ENCODE measurements at places on chromosomes 2 and 18.

DNA sequence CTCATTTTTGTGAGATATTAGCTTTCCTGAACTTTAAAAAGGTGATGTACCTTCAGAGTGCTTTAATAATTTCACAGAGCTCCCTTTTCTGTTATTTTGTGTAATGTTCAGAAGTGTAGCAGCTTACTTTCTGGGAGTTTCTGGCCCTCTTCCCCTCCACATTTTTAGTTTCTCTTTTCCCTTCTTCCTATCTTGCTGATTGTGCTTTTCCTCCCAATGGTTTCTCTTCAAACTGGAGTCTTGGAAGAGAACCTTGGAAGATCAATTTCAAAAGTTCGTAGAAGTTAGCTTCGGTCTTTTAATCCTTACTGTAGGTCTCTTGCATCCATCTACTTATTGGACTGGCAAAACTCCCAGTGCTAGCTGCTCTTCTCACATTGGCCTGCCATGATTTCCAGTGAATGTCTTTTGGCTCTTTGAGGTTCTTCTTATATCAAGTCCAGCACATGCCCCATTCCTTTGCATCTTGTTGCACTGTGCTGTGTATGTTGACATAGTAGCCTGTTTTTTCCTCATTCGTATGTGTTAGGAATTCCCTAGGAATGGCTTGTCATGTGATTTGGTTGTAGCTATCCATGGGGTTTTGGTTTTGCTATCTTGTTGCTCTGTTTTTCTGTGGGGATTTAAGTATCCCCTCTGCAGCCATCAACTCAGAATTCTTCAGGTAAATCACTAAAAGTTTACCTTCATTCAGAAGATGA, 7.8 kb downstream of the CCNT2 start:
- DNase-seq = no peak

- no peak for DNase-seq
Observed at GRCh38 chr2:43605079-43605655, 9.3 kb upstream of the THADA start.

DNA sequence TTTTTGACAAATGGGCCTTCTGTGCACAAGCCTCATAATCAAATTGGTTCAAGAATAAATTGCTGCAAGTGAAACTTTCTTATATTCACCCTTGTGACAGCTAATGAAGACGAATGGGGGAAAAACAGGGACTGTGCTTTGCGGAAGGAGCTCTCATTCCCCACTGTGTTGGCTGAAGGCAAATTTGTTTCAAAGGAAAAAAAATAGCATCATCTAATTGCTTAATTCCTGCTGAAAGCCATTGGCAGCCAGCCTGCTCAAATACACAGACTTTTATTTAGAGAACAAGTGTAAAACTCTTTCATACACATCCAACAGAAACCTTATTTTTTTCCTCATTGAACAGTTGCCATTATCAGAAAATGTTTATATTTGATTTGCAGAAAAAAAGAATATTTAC, 172.3 kb downstream of the ARL6IP6 start:
- no peak for DNase-seq

- no peak for DNase-seq
Observed at GRCh38 chr2:134336352-134336751, 82.5 kb downstream of the MGAT5 start.

GRCh38 chr2:46284796-46285195, 12.4 kb upstream of the EPAS1 start:
- DNase-seq = no peak

- no peak for DNase-seq
Observed at GRCh38 chr2:79993144-79993543, 311.4 kb downstream of the LRRTM1 start.

- DNase-seq = no peak
Observed at GRCh38 chr2:223943561-223944008, 1.6 kb downstream of the WDFY1 start.

- no peak for DNase-seq
Observed at GRCh38 chr2:60071490-60071831, 482.0 kb downstream of the BCL11A start.

- DNase-seq = no peak
Observed at GRCh38 chr2:235302263-235302662, 191.6 kb upstream of the AGAP1 start.

DNA sequence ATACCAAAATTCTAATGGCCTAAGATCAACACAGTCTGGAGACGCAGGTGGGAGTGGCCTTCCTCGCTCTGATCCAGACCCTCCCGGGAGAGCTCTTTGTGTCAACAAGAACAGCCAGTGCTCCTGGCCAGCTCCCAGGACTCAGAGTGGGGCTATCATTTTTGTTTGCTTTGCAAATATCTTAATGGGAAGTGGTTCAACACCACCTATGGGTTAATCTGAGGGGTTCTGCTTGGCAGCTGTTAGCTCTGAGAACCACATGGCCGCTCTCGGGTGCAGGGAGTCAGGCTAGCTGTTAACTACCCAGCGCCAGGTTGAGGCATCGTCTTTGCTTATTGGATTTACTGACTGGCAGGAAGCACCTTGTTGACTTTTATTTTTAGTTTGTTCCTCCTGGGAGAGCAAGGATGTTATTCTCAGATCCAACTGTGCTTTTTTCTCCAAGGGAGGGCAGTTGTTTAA, 184.8 kb upstream of the SP5 start:
- no peak for DNase-seq

- no peak for DNase-seq
Observed at GRCh38 chr2:121591199-121591598, 58.1 kb downstream of the CLASP1 start.

- DNase-seq = no peak
Observed at GRCh38 chr18:35099911-35100310, 58.7 kb downstream of the MAPRE2 start.

- no peak for DNase-seq
Observed at GRCh38 chr2:159738509-159739390, 26.4 kb downstream of the MARCHF7 start.

DNA sequence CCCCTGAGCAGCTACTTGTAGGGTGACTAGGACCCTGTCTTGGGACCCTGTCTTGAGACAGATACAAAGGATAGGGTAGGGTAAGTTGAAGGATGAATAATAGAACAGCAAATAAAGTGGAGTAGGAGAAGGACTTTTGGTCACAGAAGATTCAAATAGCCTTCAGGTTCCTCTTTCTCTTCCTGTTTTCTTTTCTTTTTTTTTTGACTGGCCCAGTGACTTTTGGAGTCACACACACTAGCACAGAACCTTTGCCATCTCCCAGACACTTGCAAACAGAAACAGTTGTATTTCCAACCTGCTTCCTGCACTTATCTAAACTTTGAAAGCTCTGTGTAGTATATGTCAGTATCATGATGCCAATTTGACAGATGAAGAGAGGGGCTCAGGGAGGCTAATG, 108.2 kb downstream of the TDRD15 start:
- DNase-seq = no peak

DNA sequence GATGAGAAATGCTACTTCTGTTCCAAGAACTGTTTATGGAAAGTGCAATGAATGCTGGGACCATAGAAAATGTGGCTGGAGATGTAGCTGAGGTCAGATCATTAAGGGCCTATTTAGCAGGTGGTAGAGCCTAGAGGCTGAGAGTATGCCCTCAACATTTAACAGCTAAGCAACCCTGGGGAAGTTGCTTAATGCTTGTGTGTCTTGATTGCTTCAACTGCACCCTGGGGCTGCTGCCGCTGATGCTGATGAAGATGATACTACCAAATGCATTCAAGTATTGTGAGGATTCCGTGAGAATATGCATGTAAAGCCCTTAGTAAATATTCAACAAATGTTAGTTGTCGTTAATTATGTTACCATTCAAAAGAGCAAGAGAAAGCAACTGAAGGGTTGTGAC, 273.2 kb downstream of the BCL11A start:
- DNase-seq = no peak

GRCh38 chr2:203400805-203401585, 72.8 kb downstream of the ABI2 start:
- no peak for DNase-seq

DNA sequence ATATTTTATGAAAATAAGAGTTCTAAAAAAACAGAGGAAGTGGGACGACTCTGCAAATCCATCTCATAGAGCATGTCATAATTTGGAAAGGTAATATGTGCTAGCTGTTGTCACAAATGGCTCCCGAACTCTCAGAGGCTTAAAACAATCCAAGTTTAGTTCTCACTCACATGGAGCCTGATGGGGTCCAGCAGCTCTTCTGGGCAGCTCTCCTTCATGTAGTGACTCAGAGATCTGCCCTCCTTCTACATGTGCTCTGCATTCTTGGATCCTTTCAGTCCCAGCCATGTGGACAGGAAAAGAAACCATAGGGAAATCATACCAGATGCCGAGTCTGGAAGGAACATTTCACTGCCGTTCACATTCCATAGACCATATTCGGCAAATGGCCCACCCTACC, 180.1 kb upstream of the APCDD1 start:
- DNase-seq = no peak

DNA sequence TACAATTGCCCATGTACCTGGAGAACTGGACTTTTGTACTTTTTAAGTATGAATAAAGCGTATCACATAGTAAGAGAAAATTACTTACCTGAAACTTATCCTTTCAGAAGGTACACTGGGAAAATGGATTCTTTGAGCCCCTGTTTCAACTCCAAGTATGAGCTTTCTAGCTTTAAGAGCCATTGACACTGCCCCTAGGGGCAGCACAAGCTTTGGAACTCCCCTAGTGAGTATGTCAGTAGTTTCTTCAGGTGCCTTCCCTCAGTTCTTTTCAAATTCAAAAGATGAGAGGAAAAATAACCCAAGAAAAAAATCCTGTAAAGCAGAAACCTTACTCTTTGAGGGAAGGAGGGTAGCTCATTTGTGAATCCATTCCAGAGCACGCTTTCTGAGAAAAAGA, 124.1 kb downstream of the MEMO1 start:
- no peak for DNase-seq

- no peak for DNase-seq
Observed at GRCh38 chr2:161136696-161137324, 23.4 kb upstream of the TANK start.

DNA sequence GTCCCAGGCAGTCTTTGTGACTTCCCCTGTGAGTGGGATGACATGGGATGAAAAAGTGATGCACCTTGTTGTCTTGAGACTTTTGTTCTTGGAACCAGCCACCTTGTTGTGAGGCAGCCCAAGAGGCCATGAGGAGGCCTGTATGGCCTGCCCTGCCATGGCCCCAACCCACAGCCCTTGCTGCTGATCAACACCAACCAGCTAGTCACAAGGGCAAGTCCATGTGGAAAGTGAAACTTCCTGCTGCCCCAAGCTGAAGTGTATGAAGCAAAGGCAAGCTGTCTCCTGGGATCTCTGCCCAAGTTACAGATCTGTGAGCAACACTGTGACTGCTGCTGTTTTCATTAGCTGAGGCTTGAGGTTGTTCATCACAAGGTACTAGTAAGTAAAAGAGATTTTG, 21.6 kb downstream of the TMEM18 start:
- DNase-seq = no peak

GRCh38 chr2:7265286-7265685, 348.1 kb downstream of the RNF144A start:
- DNase-seq = no peak

DNA sequence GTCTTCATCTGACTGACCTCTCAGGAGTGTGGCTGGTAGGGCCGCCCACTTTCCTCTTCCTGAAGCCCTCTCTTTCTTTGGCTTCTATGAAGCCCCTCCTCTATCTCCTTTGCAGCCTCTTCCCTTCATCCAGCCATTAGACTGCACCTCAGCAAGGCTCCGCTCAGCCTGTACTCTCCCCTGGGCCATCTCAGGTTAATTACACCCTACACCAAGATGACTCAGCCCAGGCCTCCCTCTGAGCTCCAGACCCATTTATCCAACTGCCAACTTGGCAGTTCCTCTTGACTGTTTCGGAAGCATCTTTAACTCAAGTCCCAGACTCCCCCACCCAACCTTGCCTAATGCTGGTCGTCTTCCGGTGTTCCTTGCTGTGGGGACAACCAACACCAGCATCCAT, 5.8 kb upstream of the WNT6 start:
- DNase-seq = no peak

GRCh38 chr2:209368914-209369313, 54.9 kb upstream of the MAP2 start:
- no peak for DNase-seq

GRCh38 chr2:224584785-224585210, 365 bp downstream of the CUL3 start:
- peak; percentile 16 for DNase-seq

- DNase-seq = no peak
Observed at GRCh38 chr2:178195390-178196166, 1.3 kb downstream of the OSBPL6 start.

DNA sequence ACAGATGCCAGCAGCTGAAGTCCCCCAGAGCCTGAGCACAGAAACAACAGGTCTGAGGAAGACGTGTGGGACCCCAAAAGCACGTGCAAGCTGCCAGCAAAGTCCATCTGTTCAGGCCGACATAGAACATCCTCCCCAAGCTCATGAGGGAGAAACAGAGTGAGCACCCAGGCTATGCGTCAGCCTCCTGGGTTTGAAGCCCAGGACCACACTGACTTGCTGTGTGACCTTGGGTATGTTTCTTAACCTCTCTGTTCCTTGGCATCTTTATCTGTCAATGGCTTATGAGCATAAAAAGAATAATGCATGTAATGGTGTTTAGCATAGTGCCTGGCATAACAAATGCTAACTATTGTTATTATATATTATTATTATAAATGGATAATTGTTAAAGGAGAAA, 40.3 kb downstream of the COL4A4 start:
- no peak for DNase-seq

DNA sequence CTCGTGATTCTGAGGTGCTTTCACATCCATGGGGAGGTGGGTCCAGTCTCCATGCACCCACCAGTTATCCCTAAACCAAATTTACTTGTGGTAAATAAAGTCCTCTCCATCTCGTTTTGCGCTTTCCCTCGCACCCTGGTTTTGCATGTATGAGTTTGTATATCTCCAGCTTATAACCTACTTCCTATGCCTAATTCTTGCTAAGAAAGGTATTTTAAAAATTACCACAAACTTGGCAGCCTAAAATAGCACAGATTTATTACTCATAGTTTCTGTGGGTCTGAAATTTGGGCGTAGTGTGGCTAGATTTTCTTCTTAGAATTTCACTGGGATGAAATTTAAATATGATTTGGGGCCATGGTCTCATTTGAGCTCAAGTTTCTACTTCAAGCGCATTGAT, 511.5 kb downstream of the NYAP2 start:
- no peak for DNase-seq

GRCh38 chr18:24818441-24818840, 358.0 kb downstream of the HRH4 start:
- no peak for DNase-seq

DNA sequence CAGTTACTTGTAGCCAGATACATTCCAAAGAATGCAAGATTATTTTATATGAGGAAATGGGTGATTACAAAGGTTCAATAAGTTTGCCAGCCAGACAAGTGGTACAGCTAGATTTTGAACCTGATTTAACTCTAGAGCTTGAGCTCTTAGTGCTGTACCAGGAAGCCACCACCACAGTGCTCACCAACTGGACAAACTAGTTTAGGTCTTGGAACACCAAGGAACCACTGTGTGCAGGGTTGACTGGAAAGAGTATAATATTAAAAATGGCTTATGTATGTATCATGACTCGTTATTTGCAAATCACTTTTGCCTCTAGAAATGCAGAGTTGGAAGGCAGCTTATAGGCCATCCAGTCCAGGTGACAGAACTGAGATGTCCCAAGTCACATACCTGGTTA, 177.2 kb downstream of the TXNL1 start:
- DNase-seq = no peak

Data from activated T-cell treated with anti-CD3 and anti-CD28 coated beads for 4 hours (primary cell).